Heart left ventricle (tissue), 16 donors: ENCODE measurements at places on chromosomes 11 and 22. TPM values are rescaled to one million over a fixed set of nuclear protein-coding genes. Genes with fewer than 3 reads are reported as not detected.
A peak's percentile ranks its signal among the peaks of the same experiment; 100 is the strongest.

Gene BARX2
- total RNA-seq, result not detected

Gene MLC1
- total RNA-seq, result 0.50 TPM

Gene TRIM49
- not detected for total RNA-seq

Gene CASP5
- total RNA-seq, result not detected

Gene TENM4
- 3.0 TPM for total RNA-seq

Gene DCDC1
- total RNA-seq, result not detected

Gene DDIAS
- total RNA-seq, result 0.85 TPM

Gene GDPD4
- not detected for total RNA-seq

Gene PACSIN3
- 193 TPM for total RNA-seq

Gene IPO7
- total RNA-seq, result 164 TPM

Gene SDHAF2
- 30.3 TPM for total RNA-seq

Gene VPREB1
- total RNA-seq, result not detected

Gene MIEF1
- 17.2 TPM for total RNA-seq

Gene BAIAP2L2
- total RNA-seq, result 0.21 TPM

Gene NRIP3
- total RNA-seq, result 0.50 TPM

Gene SPI1
- 8.1 TPM for total RNA-seq

Gene PRRG4
- total RNA-seq, result 0.22 TPM

- no peak for DNase-seq
Measured at GRCh38 chr11:75773595-75774353, 5.2 kb downstream of the DGAT2 start.

GRCh38 chr11:19777039-19777376, 64.4 kb downstream of the NAV2 start:
- no peak for DNase-seq

DNA sequence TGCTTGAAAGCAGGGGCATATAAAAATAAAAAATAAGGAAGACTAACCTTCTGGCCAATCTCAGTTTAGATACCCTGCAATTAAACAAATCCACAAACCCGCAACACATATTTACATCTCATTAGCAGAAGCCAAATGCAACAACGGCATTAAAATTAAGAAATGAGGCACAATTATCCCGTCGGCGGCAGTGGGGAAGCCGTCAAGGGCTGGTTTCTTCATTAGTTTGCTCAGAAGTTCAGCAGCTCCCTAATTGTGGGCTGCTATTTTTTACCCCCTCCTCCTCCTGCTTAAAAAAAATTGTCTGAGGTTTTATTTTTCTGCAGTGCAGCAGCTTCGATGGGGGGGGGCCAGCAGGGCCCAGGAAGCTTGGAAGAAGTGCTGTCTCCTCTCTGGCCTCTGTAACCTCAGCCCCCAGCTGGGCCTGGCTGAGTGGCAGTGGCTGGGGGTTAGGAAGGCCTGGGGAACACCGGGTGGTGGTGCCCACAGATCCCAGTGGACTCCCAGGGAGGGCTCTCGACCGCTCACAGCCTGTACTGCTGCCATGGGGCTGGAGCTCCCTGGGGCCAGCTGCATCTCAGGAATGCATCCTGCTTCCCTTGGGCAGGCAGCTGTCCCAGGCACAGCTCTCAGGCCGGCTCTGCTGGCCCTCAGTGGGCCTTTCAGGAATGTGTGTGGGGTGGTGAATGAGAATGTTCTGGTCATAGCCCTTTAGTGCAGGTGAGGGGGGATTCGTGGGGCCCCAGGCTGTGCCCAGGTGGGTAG, 148.7 kb upstream of the B3GAT1 start:
- no peak for DNase-seq

DNA sequence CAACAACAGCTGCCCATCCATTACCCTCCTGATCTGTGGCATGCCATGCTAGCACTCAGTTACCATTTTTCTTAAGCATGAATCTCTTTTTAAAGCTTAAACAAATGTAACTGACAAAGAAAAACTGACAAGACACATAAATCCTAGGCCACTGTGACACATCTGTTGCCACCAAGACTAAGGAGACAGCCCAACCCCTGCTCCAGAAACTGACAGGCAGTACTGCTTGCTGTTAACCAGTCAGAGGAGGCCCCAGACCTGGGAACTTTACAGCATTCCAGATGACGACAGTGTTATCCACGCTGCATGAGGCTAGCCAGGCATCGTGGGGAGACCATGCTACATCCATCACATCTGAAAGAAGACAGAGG, 33.8 kb downstream of the HIRA start:
- no peak for DNase-seq

GRCh38 chr11:77732143-77732542, 88.4 kb downstream of the RSF1 start:
- DNase-seq, result no peak

DNA sequence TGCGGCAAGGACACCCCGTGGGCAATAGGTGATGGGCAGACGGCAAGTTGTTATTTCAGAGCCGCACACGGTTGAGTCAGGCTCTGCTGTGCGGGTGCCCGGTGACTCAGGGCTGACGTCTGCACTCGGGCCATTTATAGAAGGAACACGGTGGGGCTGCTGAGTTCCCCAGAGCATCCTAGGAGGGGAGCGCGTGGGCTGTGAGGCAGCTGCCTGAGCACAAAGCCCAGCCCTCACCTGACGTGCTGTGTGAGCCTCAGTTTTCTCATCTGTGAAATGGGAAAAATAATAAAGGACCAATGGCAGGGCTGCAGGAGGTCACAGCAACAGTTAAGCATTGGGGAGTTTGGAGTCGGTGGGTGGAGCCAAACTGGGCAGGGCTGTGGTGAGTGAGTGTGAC, 11.3 kb upstream of the RHOD start:
- peak; percentile 81 for DNase-seq

GRCh38 chr11:128093689-128094088, 493.7 kb downstream of the ETS1 start:
- no peak for DNase-seq

DNA sequence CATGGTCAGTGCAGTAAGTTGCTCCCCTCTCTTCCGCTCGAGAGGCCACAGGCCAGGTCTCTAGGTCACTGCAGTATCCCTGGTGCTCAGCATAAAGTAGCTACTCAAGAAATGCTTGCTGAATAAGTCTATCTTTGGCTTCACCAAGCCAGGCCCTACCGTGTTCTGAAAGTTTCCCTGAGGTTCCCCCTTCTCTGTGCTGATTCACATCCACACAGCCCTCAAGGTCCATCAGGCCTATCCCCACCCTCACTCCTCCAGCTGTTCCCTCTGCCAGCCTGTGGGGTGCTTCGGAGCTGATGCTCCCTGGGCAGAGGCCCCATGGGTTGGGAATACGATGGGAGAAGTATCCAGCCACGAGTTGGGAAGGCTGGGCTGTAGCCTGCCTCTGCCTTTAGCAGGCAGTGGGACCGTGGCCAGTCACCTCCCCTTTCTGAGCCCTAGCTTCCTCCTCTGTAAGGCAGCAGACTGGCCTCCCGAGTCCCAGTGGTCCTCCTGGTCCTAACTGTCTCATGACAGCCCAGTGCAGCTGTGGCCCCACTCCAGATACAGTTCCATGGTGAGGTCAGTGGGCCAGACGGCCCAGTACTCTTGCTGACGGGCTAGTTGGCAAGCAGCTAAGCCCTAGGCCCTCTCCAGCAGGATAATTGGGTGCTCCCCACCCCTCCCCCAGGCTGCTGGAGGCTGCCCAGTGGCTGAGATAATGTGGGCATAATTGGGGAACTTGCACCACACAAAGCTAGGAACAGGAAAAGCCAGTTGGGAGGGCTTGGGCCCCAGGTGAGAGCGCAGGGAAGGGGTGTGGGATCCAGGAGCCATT, 48.2 kb downstream of the NECTIN1 start:
- peak; percentile 77 for DNase-seq

DNA sequence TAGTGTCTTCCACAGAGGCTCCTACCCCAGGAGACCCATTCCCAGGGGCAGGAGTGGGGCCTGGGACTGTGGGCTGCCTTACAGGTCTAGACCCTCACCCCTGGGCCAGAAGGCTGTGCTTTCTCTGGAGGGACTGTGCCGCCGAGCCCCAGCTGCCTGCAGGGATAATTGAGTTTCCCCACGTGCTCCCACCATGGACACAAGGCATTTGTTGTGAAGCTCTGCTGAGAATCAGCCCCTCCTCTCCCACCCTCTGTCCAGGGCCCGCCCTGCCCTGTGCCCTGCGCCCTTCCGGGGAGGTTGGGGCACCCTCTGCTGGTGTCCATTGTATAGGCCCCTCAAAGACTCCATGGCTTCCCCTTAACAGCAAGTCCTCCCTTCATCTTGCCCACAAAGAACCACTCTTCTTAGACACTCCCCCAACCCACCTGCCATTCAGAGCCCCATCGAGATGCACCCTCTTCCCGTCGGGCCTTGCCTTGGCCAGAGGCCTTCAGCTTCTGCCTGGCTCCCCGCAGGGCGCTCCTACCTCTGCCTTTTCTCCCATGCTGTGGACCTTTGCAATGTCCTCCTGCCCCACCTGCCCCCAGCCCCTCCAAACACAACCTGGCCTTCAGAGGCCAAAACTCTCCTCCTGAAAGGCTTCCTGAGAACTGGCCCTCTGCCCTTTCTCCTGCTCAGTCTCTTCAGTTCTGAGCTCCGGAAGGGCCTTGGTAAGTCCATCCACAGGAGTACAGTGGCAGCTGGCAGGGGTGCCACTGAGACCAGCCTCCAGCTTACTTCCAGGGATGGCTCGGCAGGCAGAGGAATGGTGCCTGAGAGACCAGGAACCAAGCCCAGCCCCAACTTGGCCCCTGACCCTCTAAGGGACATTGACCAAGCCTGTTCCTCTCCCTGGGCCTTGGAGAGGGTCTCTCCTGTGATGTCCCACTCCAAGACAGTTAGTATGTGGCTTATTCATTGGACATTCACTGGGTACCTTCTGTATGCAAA, 22.4 kb downstream of the DUSP8 start:
- DNase-seq, result no peak

DNA sequence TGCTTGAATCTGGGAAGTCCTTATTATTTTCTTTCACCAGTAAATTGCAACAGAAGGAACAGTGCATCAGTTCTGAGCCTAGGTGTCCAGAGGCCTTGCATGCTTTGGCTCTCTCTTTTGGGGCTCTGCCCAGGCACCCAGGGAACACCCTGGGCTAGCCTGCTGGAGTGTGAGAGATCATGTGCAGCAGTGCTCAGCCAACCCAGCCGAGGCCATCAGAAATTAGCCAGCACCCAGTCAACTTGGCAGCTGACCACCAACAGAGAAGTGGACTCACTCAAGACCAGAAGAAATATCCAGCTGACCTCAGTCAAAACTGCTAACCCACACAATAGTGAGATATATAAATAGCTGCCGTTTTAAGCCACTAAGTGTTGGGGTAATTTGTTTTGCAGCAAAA, 11.2 kb upstream of the P4HA3 start:
- peak; percentile 78 for DNase-seq

GRCh38 chr22:46545086-46545792, 7.8 kb upstream of the CELSR1 start:
- no peak for DNase-seq

GRCh38 chr11:68810164-68810563, 31.6 kb downstream of the CPT1A start:
- DNase-seq, result peak; percentile 78

- DNase-seq, result no peak
Measured at GRCh38 chr11:765025-765801, 12.1 kb downstream of the GATD1 start.

DNA sequence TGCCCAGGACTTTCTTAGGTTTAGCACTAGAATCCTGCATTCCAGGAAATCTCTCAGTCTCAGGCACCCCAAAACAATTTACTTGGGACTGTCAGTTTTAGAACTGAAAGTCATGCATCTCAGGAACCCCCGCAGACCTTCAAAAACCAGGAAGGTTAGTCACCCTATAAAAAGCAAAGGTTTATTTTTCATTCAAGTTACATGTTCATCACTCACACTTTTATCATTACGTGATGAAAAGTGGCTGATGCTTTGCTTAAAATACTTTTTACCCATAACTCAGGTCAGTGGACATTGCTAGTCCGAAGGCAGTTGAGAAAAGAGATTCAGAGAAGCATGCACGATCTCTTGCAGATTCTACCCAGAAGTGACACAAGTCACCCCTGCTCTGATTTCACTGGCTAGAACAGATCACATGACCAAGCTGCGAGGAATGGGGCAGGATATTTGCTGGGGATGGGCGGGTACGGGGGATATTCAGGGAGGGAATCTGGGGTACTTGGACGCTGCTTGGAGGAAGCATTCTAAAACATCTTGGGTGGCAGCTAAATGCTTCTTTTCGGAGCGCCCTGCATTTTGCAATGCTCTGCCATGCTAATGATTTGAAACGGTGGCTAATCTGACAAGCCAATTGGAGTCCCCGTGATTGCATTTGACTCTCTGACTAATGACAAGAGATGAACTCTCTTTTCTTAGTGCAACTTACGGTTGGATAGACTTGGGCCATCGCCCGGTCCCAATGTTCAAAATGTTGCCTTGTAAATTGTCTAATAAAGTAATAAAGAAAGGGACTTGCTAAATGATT, 110.2 kb downstream of the MIAT start:
- no peak for DNase-seq

GRCh38 chr11:114478001-114478410, 38.7 kb downstream of the REXO2 start:
- DNase-seq, result no peak

- DNase-seq, result no peak
Measured at GRCh38 chr11:113121746-113122145, 160.5 kb downstream of the NCAM1 start.

DNA sequence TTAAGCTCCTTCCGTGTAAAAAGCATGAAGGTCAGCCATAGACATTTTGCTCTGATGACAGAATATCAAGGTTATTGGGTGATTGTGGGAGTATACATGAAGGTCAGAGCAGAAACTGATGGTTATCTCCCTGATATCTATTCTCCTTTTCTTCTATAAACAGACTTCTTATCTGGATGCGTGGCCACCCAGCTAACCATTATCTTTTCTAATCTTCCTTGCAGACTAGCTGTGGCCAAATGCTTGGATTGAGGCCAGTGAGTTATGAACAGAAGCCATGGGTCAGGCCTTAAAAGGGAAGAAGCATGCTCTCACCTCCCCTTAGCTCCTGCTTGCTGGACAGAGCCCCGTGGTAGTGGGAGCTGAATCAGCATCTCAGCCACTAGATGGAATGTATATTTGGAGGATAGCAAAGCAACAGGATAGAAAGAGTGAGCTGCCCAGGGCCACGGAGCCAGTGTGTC, 31.3 kb upstream of the LRRC55 start:
- DNase-seq, result no peak

- no peak for DNase-seq
Measured at GRCh38 chr11:128688896-128689546, 4.9 kb upstream of the FLI1 start.

GRCh38 chr11:47995360-47995769, 15.0 kb downstream of the PTPRJ start:
- no peak for DNase-seq

DNA sequence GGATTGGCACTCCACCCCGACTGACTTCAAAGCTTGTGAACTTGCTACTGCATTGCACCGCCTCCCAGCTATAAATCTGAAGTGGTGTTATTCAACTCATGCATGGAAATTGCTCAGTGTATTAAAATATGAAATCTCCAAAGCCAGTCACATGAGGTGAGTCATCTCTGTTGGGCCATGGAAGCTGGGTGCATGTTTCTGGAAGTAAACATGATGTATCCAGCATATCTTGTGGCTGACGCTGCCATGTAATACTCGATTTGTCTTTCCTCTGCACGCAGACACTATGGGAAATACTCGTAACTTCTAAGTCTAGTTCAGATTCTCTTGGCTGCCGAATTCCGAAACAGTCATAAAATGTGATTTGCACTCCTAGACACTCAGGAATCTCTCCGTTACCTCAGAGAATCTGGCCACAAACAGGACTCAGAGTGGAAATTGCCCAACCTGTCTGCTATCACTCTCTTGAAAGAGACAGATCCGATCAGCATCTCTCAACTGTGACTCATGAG, 154.9 kb upstream of the MPPED2 start:
- DNase-seq, result no peak

GRCh38 chr22:19497245-19497644, 17.5 kb downstream of the CDC45 start:
- DNase-seq, result no peak

GRCh38 chr22:24141586-24141985, 39.7 kb upstream of the SUSD2 start:
- DNase-seq, result no peak
